ENCODE measurements at places on chromosomes 11 and 22.

DNA sequence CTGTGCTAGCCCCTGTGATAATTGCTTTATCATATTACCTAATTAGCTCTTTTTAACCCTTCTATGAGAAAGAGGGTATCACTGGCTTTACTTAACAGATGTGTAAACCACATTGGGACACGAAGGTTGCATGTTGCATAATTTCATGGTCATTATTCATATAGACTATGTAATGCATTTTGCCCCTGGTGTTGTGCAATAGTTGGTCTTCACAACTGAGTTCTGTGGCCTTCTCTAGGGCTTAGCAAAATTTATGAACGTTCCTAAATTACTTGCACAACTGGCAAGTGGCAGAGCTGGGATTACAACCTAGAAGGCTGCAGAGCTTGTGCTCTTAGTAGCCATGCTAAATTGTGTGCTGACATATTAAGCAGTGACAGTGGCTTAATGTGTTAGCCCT lies 34.6 kb upstream of the PDGFD start:
- DNase-seq, result no peak

- no peak for DNase-seq
Observed at GRCh38 chr11:6156628-6157359, 13.3 kb downstream of the OR52B2 start.

GRCh38 chr11:47067401-47067800 lies 109.3 kb downstream of the ARFGAP2 start:
- DNase-seq, result no peak

- DNase-seq, result no peak
Observed at GRCh38 chr11:1925373-1926155, 6.1 kb downstream of the TNNT3 start.

DNA sequence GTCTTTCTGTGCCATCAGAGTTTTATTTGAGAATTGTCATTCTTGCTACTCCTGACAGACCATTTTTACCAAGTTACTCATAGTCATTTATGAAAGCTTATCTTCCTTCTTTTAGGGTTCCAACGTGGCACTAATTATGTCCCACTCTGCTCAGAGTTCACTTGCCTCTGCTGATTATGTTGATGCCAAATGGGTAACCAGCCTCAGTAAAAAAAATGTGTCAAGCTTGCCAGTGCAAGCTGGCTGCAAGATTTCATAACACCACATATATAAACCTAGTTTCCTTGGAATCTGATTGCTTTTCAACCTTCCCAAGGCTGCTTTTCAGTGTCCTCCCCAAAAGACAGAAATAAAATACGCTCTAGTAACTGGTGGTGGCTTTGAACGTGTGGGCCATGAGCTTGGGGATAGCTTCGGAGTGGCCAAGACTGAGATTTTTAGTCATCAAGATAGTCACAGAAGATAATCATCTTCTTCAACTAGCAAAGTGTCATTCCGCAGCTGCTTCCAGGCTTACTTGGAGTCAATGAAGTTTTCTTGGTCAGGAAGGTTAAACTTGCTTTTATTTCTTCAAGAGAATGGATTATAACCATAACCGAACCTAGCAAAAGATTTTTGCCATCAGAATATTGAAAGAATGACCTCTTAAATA lies 29.5 kb upstream of the APOA1 start:
- DNase-seq, result no peak

GRCh38 chr11:106228996-106229395 lies 151.5 kb downstream of the AASDHPPT start:
- no peak for DNase-seq

DNA sequence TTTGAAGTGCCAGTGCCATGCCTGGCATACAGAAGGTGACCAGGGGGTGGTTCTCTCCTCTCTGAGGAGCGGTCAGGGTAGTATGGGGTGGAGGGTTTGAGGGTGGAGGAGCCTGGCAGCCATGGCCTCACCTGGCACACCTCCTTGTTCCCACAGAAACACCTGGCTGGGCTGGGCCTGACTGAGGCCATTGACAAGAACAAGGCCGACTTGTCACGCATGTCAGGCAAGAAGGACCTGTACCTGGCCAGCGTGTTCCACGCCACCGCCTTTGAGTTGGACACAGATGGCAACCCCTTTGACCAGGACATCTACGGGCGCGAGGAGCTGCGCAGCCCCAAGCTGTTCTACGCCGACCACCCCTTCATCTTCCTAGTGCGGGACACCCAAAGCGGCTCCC lies 9.6 kb downstream of the SERPINH1 start:
- DNase-seq, result no peak

DNA sequence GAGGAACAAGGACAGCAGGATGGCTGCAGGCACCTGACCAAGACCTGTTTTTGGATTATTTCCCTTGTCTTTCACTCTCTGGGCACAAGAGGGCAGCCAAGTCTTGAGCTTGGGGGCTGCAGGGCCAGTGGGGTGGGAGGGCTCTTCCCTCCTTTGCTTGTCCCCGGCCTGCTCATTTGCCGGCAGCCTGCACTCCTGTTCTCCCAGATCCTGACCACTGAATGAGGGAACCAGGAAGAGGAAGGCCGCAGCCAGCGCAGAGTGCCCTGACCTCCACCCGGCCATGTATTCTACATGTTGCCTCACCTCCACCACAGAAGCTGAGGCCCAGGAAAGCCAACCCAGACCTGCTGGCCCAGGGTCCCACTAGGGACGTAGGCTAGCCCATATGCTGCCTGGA lies 15.5 kb upstream of the NNMT start:
- peak; percentile 69 for DNase-seq

All from RCC 7860 (cell line).